ENCODE measurements at places on chromosomes 2 and 18.

DNA sequence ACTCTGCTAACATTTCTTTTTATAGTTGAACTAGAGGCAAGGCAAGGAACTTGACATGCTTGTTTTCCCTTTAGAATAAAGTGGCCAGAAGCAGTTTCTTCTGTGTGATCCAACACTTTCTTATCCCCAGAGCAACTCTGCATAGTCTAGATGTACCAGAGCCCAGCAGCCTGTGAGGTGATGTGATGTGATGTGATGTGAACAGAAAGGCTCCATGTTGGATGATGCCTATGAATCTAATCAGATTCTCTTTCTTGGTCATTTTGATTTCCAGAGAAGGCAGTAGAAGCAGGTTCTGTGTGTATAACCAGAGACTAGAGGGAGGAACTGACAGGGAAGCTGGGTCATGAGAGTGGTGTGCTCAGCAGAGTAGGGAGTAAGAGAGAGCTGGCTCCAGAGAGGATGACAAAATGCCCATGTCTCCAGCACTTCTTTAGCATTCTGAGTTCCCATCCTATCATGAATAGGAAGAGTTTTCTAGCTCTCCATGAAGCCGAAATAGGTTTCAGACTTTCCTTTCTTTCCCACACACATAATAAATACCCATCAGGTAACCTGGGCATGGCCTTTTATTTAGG lies 31.0 kb upstream of the PTH2R start:
- no peak for DNase-seq

GRCh38 chr2:170298115-170298514 lies 120.2 kb downstream of the MYO3B start:
- DNase-seq = no peak

GRCh38 chr2:128506534-128506933 lies 187.9 kb upstream of the HS6ST1 start:
- no peak for DNase-seq

- DNase-seq = no peak
Observed at GRCh38 chr18:12777500-12777944, 74.7 kb downstream of the PSMG2 start.

DNA sequence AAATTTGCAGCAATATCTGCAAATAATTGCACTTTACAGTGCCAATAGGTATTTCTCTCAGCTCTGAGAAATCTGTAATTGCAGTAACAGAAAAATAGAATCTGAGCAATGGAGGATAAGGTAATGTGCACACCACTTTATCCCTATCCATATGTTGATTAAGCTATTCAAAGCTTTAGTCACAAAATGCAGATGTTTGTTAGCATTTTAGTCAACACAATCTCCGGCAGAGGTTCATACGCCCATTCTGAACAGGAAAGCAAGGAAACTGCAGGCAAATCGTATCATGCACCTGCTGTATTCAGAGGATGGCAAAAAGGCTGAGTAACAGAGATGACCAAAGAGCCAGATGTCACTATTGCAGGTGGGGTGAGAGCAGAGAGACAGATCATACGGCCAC lies 566.2 kb upstream of the CDH2 start:
- DNase-seq = no peak

DNA sequence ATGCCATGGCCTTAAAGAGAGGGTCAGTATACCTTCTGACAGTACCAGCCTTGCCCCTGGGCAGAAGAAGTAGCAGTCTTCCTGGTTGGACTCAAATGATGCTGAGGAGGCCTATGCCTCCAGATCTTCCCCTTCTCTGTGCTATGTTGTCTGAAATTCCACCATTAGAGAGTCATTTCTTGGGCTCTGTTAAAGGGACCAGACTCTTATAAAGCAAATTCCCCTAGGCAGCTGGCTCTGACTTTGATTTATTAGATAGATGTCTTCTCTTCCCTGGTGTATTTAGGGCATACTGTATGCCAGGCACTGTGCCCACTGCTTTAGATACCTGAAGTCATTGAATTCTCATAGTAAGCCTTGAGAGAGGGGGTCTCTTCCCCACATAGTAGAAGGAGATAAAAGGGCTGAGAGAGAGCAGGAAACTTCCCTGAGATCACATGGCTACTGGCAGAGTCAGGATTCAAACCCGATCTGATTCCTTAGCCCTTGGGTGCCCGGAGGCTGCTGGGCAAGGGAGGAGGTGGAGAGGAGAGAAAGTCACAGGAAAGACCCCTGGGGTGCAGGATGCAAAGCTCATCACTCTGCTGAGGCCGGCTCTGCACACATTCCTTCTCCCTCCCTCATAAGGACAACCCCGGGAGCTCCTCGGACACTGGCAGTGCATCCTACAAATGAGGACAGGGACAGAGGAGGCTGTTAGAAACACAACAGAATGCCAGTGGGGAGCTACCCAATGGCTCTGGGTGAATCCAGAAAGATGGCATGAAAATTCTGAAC lies 23.0 kb downstream of the COPS9 start:
- DNase-seq = no peak

- DNase-seq = no peak
Observed at GRCh38 chr18:54254265-54254758, 15.0 kb upstream of the POLI start.

DNA sequence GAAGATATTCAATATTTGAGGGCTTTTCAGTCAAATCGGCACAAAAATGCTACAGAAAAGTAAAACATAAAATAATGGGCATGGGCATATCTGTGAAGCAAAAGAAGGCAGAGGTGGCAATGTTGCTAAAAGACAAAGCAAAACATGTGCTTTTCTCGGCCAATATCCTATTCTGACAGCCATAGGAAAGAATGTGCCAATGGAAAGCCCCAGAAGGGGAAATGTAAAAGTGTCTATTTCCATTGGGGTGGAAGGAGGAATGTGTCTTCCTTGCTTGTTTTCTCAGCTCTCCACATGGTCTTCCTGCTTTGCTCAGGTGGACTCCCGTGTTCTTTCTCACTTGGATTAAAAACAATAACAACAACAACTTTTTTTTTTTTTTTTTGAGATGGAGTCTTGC lies 13.7 kb upstream of the PER2 start:
- DNase-seq = no peak

GRCh38 chr2:148023861-148024260 lies 3.0 kb downstream of the MBD5 start:
- peak; percentile 9 for DNase-seq

GRCh38 chr18:8685141-8685913 lies 20.0 kb upstream of the MTCL1 start:
- no peak for DNase-seq

- no peak for DNase-seq
Observed at GRCh38 chr18:71293322-71293721, 1004.5 kb downstream of the SOCS6 start.

GRCh38 chr2:95388091-95388692 lies 14.3 kb upstream of the FAHD2A start:
- no peak for DNase-seq

DNA sequence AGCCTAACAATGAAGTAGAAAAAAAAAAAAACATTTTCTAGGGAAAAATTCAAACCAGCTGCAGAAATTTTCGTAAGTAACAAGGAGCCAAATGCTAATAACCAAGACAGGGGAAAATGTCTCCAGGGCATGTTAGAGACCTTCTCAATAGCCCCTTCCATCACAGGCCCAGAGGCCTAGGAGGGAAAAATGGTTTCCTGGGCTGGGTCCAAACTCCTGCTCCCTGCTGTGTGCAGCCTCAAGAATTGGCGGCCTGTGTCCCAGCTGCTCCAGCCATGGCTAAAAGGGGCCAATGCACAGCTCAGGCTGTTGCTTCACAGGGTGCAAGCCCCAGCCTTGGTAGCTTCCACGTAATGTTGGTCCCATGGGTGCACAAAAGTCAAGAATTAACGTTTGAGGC lies 266.2 kb downstream of the ZEB2 start:
- DNase-seq = no peak

DNA sequence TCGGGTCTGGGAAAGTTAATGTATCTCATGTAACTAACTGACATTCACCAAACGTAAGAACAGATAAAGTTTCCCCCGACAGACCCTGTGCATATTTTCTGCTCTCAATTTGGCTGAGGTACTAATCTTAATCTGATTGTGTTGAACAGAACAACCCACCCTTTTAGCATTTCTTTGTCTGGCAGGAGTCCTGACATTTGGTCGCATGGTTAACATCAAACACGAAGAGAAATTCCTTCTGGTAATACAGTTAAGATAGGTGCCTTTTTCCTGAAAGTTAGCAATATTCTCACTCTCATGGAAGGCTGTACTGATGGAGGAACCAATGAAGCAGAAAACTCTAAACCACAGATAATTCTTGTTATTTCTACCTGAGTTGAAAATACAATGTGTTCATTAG lies 520.8 kb downstream of the PARD3B start:
- no peak for DNase-seq

DNA sequence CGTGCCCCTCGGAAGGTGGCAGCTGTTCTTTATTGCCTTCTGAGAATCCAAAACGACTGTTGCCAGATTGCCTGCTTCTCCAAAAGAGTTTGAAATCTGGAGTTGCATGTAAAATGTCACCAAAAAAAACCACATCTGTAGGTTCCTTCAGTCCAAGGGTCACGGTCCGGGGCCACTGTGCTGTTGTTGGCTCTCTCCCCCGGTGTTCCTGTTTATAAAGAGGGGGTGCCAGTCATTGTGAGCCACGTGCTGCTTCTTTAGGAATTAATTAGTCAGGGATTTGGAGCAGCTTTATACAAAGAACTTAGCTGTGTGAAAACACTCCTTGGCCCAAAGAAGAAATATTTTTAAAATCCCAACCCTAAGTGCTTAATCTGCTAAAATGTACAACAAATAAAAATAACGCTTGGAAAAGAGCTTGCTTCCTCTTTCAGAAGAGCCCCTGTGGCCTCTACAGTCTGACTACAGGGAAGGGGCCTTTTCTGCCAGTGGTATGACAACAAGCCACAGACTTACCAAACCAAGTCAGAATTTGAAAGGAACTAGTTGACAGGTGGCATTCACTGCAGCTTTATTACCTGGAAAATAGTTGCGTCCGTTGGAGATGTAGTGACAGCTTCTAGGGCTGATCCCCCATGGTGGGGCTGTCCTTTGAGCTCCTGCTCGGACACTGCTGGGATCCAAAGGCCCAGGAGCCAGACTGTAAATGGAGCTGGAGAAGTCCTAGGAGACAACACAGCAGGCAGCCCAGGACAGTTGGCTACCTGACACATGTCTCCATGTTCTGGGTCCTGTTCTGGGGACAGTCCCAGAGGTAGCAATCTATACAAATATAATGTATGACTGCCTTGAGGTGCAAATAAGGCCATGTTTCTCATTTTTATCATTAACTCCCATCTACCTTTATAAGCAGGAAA lies 84.5 kb upstream of the SLC1A4 start:
- DNase-seq = no peak

- no peak for DNase-seq
Observed at GRCh38 chr18:61852496-61852895, 40.3 kb downstream of the RNF152 start.

DNA sequence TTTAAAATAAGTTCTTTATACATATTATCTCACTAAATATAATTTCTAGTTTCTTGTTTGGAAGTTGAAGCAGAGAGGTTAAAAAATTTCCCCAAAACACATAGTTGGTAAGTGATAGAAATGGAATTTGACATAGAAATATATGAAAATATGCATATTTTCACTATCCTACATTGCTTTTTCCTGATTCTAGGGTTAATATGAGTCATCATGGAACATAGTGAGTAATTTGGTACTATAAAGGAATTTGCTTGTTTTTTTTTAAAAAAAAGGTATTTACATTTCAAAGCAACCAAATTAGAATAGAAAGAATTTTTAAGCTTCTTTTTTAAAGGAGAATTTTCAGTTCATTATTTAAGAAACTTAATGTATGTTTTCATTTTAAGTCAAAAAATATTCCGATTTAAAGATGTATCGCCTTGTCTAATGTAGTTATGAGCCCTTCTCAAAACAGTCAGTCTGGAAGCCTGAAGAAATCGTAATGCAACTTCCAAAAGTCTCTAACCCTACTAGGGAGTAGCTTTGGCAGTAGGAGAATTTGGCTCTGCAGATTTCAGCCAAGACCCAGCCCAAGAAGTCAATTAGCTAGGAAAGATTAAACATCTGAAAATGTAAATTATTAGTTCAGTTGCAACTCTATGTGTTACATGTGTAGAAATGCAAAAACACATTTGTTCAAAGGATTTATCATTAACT lies 147.3 kb downstream of the RDH14 start:
- DNase-seq = no peak

GRCh38 chr2:76027761-76028160 lies 317.0 kb upstream of the GCFC2 start:
- DNase-seq = no peak

DNA sequence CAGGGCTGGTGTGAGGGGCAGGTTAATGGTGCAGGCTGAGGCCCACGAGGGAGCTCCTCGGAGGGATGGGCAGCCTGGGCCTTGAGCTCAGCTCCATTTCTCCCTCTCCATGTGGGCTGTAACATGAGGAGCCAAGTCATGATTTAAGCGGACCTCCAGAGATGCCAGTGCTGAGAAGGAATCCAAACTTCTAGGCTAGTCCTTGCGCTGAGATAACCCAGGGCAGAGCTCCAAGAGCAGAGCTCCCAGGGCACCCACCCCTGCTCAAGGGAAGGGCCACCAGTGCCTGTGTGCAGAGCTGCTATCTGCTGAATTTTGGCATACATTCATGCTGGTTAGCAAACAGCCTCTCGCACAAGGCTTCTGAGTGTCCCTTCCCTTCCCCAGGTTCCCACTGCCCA lies 95.1 kb downstream of the MRO start:
- no peak for DNase-seq

DNA sequence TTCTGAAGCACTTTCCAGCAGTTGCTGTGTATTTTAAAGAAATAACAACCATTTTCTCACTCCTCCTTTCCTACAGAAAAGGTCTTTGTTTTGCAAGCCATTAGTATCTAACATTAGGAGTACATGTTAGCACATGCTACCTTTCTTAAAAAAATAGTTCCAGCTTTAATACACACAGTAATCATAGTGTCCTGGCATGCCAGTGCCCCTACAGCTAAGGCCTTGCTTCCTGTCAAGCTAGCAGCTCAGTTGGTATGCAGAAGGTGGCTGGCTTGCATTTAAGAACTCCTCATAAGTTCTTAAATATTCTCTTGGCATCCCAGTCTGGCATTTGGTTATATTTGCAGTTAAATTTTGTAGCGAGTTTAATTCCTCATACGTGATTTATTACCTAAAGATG lies 141.3 kb upstream of the IL1R2 start:
- no peak for DNase-seq

- peak; percentile 67 for DNase-seq
Observed at GRCh38 chr2:9737053-9737875, 106.0 kb upstream of the TAF1B start.
